GM20000 (cell line): ENCODE measurements at places on chromosomes 3 and 15.

- peak; percentile 85 for DNase-seq
Observed at GRCh38 chr15:37100109-37100965, at the start of gene MEIS2. TSS of gene MEIS2 (minus strand) at chr15:37100549. CDS start at chr15:37099466, 1,083 bp downstream.

DNA sequence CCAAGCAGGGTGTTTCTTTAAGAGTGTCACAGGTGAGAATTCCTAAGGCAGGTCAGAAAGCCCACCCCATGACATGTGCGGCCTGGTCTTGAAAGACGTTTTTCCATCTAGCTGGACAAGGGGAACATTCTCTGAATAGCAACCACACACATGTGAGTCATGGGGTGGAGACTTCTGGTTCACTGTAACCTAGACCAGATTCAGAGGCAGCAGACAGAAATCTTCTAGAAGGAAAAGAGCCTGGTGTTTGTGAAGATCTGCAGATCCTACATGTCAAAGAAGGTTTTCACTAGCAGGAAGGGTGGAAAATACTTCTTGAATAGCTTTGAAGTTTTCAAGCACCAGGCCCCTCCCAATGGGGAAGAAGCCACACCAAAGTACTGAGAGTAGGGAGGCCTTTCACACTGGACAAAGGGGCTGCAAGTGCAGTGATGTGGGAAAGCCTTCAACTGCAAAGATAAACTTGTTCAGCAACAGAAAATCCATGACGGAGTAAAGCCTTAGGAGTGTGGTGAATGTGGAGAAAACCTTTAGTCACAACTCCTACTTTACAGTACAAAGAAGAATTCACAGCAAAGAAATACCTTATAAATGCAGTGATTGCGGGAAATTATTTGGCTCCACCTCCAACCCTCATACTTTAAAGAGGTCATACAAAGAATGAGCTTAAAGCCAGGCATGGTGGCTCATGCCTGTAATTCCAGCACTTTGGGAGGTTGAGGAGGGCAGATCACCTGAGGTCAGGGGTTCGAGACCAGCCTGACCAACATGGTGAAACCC, 17.6 kb downstream of the ADAM10 start:
- DNase-seq: no peak

GRCh38 chr15:85509973-85510372, 129.6 kb downstream of the AKAP13 start:
- no peak for DNase-seq

DNA sequence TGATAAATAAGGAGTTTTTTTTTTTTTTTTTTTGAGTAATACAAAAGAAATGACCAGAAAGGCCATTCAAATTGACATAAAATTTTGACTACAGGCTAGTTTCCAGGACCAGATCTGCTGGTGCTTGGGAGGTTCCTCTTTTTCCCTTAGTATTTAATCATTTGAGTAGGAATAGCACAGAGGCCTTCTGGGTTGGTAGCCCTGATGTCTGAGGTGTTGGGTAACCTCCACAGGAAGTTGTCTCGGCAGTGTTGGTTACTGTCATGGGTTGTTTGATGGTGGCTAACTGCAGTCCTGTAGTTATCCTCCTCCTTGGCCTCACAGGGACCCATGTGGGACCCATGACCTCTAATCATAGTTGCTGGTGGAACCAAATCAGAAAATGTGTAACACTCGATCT, 91.1 kb downstream of the USP13 start:
- DNase-seq: no peak

DNA sequence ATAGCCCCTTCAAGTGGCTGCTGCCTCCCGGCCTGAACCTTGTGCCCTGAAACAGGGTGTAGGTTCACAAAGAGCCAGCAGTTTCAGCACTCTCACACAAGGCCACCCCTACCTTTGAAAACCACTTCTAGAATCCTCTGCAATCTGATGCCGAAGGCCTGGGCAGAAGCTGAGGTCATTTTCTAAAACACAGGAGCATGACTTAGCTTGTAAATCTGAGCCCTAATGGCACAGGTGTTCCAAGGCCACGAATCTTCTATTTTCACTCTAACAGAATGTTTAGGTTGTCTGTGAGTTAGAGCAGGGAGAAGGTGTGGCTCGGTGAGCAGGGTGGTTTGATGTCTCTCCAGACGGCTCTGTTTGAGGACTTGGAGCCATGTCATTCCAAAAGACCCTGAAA, 62.3 kb downstream of the SYNM start:
- DNase-seq: no peak

DNA sequence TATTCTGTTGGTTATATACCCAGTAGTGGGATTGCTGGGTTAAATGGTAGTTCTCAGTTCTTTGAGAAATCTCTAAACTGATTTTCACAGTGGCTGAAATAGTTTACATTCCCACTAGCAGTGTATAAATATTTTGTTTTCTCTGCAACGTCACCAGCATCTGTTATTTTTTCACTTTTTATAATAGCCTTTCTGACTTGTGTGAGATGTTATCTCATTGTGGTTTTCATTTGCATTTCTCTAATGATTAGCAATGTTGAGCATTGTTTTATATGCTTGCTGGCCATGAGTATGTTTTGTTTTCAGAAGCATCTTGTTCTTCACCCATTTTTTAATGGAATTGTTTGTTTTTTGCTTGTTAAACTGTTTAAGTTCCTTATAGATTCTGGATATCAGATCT, 612.7 kb upstream of the SGO1 start:
- no peak for DNase-seq
